ENCODE measurements at places on chromosomes 1 and 21.

DNA sequence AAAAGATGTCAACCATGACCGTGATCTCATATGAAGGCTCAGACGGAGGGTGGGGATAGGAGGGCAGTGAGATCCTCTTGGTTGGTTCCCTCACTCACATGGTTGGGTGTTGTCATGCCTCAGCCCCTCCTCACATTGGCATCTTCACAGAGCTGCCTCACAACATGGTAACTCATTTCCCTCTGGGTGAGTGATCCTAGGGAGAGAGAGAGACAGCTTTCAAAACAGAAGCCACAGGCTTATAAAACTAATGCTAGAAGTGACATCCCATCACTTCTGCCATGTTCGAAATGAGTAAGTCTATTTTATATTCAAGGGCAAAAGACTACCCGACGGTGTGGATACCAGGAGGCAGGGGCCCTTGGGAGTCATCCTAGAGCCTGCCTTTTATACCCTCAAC is 145.5 kb downstream of the SPATA17 start:
- DNase-seq = no peak

DNA sequence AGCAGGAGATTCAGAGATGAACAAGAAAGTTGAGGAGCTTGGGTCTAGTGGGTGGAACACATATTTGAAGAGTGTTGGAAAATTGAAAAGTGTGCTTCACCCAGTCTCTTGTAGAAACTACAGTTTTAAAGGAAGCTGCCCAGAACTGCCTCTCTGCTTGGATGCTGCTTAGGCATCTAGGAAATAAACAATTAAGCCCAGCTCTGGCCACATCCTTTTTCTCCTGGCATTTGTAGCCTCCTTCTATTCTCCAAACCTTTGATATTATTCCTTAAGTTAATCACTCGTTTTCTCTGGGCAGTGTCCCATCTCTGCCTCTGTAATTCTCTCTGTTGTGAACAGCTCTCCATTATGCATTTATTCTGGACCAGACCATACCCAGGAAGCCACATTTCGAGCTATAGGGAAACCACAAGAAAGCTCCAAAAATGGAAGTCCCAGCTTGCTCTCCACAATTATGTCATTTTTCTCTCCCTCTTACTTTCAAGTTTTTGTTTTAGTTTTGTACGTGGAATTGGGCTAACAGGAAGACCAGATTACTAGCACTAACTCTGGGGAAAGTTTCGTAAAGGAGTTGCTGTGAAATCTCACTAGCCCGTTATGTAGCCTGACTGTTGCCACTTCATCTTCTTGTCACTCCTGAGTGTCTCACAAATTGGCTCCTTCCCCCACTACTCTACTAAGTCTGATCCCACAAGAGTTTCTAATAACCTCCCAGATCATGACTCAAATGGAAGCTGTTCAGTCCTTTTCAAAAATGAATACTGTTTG is 102.2 kb downstream of the NTMT2 start:
- no peak for DNase-seq

DNA sequence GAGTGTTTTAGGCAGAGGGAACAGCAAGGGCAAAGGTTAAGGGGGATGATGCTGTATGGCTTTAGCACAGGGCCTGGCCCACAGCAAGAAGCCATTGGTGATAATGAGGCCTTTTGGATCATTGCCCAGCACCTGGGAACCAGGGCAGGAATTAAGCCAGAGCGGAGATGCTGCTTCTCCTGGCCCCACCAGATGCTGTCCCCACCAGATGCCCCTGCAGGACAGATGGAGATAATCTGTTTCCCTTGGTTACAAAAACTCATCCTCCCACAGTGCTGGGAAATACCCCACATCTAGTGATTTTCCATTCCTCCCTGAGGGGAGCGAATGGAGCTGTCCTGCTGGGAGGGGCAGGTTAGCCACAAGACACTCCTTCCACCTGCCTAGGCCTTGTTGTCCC is 18.8 kb downstream of the OPRD1 start:
- DNase-seq = no peak

- DNase-seq = no peak
These were observed 366.9 kb downstream of the DPYD start for GRCh38 chr1:97553971-97554370.

GRCh38 chr1:119779869-119780356 is 11.2 kb upstream of the HMGCS2 start:
- DNase-seq = no peak

DNA sequence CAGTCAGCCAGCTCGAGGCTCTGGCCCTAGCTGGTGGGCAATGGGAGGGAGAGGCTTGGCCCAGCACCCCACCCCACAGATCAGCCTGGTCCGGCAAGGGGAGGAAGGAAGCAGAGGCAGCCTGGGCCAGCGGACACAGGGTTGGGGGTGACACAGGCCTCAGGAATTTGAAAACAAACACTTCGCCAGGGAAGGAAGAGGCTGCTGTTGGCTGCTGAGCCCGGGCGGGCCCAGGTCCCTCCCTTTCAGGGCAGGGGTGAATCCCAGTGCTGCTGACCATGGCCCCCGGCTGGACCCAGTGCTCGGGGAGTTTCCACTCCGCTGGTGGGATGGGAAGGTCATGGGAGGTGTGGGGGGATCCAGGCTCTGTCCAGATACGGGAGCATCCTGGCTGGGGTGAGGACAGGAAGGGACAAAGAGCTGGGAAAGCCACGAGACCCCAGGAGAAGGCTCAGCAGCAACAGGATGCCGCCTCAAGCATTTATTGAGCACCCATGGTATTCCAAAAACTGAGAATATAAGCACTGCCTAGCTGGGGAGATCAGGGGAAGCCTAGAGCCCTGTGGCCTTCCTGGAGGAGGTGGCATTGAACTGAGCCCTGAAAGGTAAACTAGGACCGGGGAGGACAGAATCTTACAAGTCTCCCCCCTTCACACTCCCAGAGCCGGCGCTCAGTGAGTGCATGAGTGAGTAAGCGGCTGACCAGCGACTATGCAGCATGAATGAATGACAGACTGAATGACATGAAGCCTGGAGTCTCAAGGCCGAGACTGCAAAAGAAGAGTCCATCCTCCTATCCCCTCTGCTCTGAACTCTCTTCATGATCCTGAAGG is 26.2 kb upstream of the EPHA2 start:
- peak; percentile 55 for DNase-seq

DNA sequence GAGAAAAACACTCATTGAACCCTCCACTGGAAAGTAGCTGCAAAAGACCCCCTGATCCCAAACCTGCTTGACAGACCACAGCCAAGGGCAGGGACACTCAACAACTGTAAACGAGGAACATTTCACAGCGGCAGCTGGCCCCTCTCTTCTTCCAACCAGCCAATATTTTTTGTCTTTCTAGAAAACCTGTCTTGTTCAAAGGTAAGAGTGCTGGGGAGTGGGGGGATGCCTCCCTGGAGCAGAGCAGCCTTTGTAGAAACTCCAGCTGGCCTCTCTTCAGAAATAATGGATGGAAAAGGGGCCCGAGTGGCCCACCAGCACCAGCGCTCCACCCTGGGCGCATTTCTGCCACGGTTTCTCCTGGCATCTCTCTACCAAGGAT is 384.0 kb downstream of the RRAGC start:
- DNase-seq = no peak
